ENCODE measurements at places on chromosomes 7 and 10.

GRCh38 chr7:37173670-37174069, 275.0 kb downstream of the ELMO1 start:
- DNase-seq = no peak

- no peak for DNase-seq
These were observed 928 bp upstream of the CSTF2T start for GRCh38 chr10:51700228-51700817.

DNA sequence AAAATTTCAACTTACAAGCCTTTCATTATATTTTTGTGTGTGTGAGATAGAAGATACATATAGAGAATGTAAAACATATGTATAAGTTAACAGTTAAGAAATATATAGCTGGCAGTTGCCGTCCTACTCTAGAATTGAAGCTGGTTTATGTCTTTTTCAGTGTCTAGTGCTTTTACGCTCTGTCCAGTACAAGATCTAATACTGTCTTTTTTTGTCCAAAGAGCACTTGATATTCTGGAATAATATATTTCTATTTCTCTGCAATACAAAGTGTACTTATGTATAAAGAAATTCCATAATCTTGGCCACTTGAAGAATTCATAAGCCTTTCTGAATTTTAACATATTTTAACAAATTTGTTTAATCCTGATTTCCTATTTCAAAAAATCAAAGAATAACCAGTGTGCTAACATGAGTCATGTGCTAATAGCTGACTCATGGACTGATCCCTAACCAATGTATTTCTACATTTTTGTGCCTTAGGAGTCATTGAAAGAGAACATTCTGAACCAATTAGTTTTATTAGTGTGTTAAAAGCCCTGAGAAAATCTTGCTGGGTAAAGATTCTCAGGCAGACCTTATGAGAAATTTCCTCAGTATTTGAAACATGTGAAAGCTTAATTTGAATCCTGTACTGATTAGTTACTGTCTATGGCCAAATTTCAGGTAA, 73.2 kb upstream of the CCAR1 start:
- peak; percentile 96 for DNase-seq

DNA sequence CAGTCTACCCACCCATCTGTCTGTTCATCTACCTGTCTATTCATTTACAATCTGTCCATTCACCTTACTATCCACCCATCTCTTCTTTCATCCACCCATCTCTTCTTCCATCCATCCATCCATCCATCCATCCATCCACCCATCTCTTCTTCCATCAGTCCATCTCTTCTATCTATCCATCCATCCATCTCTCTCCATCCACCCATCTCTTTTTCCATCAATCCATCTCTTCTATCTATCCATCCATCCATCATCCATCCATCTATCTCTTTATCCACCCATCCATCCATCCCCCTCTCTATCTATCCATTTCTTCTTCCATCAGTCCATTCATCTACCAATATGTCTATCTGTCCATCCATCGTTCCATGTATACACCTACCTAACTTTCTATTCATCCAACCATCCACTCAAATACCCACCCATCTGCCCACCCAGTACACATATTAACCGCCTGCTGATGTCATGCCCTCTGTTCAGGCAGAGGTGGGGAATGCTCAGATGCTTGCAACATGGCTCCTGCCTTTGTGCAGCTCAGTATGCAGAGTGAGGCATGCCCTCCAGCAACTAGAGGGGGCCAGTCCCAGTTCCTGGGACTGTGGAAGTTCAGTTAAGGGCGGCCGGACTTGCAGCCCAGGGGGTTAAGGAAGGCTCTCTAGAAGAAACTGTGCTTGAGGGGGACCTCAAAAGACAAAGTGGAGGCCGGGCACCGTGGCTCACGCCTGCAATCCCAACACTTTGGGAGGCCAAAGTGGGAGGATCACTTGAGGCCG, 11.3 kb upstream of the MLXIPL start:
- no peak for DNase-seq

- DNase-seq = no peak
These were observed 443.7 kb upstream of the GRM3 start for GRCh38 chr7:86199881-86200614.

GRCh38 chr7:87359366-87359765, 13.9 kb downstream of the CROT start:
- peak; percentile 65 for DNase-seq

GRCh38 chr10:119131512-119132240, 27.8 kb downstream of the DENND10 start:
- DNase-seq = peak; percentile 45

- no peak for DNase-seq
These were observed 58.4 kb downstream of the NEURL1 start for GRCh38 chr10:103551619-103552602.

GRCh38 chr10:58568428-58568935, 55.8 kb downstream of the BICC1 start:
- DNase-seq = no peak

- DNase-seq = no peak
These were observed 557.4 kb downstream of the CALN1 start for GRCh38 chr7:71854546-71855397.

DNA sequence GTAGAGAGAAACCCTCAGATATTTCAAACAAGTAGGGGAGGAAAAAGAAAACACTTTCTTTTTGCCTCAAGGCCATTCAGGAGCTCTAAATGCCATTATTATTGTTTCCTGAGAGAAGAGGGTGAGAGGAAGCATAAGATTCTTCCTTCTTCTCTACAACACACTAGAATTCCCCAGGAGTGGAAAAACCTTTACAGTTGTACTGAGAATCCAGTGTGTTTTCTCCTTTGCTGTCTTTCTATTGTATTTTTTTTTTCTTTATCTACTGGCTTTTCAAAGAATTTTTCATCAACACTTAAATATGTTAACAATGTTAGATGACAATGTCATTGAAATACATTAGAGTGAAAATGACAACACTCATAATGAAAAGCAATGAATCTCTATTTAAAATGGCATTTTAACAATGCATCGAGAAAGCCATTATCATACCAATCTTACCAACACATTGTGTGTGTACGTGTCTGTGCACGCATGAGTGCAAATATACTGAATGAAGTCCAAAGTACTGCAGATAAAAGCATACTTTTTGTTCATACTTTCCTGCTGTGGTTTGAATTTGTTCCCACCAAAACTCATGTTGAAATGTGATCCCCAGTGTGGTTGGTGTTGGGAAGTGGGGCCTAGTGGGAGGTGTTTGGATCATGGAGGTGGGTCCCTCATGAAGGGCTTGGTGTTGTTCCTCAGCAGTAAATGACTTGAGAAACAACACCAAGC, 24.2 kb upstream of the MACC1 start:
- DNase-seq = no peak
